ENCODE measurements at places on chromosomes 7 and 10.

GRCh38 chr7:27423821-27424220 lies 181.2 kb downstream of the EVX1 start:
- no peak for DNase-seq

GRCh38 chr7:139823959-139824521 lies 5.0 kb upstream of the TBXAS1 start:
- DNase-seq, result no peak

DNA sequence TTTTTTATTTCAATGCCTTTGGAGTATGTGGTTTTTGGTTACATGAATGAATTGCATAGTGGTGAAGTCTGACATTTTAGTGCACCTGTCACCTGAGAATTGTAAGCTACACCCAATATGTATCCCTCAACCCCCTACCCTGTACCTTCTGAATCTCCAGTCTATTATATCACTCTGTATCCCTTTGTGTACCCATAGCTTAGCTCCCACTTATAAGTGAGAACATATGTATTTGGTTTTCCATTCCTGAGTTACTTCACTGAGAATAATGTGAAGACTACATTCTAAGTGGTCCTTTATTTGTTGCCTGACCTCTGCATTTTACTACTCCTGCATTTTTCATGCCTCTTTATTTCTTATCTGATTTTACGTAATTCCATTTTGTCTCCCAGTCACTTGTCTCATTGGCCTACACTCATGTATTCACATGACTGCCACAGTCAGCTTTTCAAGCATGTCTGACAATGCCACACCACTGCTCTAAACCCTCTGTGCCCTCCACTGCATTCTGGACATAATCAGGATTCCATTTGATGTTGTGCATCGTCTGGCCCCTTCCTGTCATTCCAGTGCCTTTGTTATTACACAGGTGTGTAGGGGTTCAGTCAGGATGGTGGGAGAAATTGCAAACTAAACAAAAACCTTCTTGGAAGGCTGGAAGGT lies 1325.5 kb downstream of the XPNPEP1 start:
- no peak for DNase-seq

DNA sequence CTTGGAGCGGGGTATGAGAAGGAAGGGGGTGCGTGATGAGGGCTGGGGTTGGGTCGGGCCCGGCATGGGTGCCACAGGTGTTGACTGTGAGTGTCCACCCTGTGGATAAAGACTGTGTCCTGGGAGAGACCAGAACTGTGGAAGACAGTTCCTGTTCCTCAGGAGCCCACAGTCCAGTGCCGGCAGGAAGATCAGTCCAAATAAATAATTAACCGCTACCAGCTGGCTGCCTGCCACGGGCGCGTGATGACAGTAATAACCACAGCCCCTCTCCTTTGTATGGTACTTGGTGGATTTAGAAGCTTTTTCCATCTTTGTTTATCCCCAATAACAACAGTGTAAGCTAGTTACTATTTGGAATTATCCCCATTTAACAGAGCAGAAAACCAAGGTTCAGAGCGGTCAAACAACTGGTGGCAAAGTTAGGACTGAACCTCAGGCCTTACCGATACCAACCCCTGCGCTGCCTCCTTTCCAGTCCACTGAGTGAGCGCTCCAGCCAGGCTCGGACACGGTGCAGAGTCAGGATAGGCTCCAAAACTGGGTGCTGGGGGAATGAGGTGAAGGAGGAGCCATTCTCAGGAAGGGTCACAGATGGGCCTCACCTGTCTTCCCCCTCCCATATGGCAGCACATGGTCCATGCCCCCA lies 5.1 kb downstream of the ZMIZ1 start:
- DNase-seq, result peak; percentile 35

GRCh38 chr7:10790910-10791309 lies 182.8 kb upstream of the PHF14 start:
- DNase-seq, result no peak

DNA sequence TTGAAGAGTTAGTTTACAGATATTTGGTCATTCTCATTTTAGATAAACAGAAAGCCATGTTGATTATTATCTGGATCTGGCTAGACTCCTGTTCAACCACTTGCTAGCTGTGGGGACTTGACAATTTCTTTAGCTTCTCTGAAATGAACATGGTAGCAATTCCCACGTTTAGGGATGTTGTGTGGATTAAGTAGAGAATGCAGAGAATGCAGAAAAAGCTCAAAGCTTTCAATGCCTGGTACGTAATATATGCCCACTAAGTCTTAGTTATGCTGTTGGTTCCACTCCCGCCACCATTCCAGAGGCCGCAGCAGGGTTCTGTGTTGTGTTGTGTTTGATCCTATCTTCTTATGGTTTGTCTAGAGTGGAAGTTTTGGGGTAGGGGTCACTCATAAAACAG lies 39.2 kb upstream of the RPA3 start:
- no peak for DNase-seq

GRCh38 chr7:149293946-149294633 lies 32.1 kb downstream of the ZNF783 start:
- DNase-seq, result no peak

- DNase-seq, result peak; percentile 51
These were observed 32.8 kb downstream of the DNAJB12 start for GRCh38 chr10:72322030-72322279.

GRCh38 chr7:5694912-5695726 lies 86.3 kb downstream of the RNF216 start:
- DNase-seq, result no peak

DNA sequence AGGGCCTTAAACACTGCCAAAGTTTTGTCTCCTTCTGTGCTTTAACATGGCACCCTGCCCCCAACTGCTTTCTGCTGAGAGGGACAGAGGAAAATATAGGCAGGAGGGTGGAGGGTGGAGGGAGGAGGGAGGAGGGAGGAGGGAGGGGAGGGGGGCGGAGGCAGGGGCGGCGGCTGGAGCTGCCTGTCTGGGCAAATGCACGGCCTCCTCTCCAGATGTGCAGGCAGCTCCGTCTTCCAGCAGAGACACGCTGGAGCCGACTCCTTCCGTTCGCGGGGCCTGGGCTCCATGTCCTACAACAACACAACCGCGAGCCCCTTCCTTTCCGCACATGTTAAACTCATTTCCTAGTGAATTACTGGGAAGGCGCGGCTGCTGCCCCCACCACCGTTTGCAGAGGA lies 14.2 kb downstream of the EBF3 start:
- no peak for DNase-seq

- no peak for DNase-seq
These were observed 877 bp upstream of the NOD1 start for GRCh38 chr7:30479202-30480120.

- DNase-seq, result no peak
These were observed 68.0 kb downstream of the PTPRZ1 start for GRCh38 chr7:121940918-121941317.

- no peak for DNase-seq
These were observed 36.6 kb downstream of the FAM53B start for GRCh38 chr10:124707551-124707950.

DNA sequence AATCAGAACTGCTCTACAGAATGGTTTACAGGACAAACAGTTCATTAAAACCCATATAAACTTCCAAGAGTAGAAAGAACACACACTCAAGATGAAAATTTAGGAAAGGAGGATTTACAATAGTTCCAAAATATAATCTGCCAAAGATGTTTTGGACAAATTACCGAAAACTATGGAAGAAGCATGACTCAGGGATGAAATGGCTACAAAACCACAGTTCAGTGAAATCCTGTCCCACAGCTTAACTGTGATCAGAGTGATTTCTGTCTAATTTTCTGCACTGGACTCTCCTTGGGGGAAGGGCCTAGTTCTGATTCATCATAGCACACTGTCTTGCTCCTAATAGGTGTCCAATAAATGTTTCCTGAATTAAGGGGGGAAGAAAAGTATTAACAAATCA lies 82.2 kb downstream of the HIPK2 start:
- no peak for DNase-seq

DNA sequence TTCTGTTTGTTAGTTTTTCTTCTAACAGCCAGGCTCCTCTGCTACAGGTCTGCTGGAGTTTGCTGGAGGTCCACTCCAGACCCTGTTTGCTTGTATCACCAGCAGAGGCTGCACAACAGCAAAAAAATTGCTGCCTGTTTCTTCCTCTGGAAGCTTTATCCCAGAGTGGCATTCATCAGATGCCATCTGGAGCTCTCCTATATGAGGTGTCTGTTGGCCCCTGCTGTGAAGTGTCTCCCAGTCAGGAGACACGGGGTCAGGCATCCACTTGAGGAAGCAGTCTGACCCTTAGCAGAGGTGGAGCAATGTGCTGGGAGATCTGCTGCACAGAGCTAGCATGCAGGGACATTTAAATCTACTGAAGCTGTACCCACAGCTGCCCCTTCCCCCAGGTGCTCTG lies 26.7 kb upstream of the CROT start:
- DNase-seq, result no peak

DNA sequence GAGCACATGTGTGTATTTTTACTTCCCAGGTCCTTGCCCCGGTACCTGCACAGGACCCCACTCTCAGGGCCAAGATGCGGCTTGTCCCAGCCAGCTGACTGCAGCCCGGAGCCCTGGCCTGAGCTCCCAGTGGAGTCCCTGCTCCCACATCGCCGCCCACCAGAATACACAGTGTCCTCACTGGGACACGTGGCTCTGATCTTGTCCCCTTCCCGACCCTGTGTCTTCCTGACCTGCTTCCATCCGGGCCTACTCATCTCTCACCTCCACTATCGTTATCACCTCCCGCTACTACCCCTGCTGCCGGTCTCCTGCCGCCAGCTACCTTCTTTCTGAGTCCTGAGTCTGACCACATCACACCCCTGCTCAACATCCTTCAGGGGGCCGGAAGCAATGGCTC lies 146.3 kb upstream of the CHST15 start:
- peak; percentile 14 for DNase-seq

DNA sequence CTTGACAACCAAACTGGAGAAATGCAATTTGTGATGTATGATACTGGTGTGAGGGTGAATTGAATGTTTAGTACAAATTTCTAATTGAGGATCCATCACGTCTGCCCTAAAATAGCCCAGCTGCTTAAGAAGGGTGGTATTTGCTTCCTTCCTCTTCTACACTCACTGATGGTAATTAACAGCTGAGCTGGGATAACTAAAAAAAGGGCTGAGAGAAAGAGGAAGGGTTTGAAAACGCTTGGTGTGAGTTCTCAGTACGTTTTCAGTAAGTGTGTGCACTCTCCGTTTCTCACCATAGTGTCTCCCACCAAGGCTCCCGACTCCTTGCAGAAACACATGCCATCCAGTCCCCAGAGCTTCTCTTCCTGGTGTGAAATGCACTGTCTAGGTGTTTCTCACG lies 54.3 kb downstream of the MAP3K8 start:
- no peak for DNase-seq

DNA sequence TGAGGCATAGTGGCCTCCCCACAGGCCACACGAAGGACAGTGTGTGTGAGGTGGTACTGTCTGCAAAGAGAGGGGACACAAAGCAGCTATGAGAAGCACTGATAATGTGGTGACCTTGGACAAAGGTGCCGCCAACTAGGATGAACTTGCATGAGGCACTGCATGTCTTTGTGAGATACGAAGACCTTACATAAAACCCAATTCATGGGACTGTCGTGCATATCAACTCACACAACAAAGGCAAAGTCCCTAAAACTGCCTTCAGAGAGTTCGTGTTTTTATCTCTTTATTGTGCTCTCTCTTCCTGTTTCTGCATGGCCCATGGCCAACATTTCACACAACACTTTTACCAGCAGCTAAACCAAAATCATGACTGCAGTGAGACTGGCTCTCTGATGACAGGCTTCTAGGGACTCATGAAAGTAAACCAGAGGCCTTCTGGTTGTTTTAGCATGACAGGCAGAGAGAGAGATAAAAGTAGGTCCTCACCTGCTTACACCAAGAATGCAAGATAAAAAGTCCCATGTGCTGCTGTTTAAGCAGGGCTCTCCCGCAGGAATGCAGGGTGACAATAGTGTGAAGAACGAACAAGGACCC lies 347.8 kb downstream of the ELMO1 start:
- DNase-seq, result no peak

Measured in Peyer's patch (tissue), 4 donors.